ENCODE measurements at places on chromosomes 2 and 18.

DNA sequence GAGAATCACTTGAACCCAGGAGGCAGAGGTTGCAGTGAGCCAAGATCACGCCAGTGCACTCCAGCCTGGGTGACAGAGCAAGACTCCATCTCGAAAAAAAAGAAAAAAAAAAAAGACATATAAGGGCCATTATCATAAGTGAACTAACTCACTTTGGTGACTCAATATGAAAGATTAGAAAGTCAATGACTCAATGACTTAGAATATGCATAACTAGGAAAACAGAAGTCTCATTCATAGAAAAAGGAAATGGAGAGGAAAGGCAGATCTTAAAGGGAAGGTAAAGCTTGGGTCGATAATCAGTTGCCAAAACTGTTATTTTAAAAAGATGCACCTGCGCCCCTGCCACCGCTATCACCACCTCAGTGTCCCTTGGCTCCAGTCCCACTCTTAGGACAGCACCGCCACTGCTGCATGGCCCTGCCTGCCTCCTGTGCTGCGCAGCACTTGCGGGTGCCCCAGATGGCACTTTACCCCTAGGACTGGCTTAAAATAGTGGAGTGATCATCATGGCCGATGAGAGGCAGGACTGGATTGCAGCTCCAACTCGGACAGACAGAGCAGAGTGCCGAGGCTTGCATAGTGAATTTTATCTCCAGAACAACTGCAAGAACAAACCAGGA lies 54.7 kb downstream of the INO80D start:
- DNase-seq, result no peak

- no peak for DNase-seq
Measured at GRCh38 chr2:150630587-150631235, 143.2 kb upstream of the RND3 start.

- no peak for DNase-seq
Measured at GRCh38 chr2:208570851-208571763, 164.5 kb downstream of the PTH2R start.

DNA sequence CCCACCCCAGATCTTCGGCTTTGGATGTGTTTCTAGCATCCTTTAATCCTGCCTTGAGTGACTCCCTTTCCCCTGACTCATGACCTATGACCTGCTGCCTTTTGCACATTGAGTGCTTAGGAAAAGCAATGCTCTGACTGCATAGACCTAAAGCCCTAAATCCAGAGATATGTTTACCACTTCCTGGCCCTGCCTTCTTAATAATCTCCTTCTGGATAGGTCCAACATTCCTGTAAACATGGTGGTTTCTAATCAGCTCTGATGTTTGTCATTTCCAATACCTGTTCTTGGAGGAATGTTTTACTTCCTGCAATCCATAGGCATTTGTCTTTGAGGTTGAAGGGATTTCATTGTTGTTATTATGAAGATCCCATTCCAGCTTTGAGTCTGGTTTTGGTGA lies 2.3 kb downstream of the SLC3A1 start:
- no peak for DNase-seq

DNA sequence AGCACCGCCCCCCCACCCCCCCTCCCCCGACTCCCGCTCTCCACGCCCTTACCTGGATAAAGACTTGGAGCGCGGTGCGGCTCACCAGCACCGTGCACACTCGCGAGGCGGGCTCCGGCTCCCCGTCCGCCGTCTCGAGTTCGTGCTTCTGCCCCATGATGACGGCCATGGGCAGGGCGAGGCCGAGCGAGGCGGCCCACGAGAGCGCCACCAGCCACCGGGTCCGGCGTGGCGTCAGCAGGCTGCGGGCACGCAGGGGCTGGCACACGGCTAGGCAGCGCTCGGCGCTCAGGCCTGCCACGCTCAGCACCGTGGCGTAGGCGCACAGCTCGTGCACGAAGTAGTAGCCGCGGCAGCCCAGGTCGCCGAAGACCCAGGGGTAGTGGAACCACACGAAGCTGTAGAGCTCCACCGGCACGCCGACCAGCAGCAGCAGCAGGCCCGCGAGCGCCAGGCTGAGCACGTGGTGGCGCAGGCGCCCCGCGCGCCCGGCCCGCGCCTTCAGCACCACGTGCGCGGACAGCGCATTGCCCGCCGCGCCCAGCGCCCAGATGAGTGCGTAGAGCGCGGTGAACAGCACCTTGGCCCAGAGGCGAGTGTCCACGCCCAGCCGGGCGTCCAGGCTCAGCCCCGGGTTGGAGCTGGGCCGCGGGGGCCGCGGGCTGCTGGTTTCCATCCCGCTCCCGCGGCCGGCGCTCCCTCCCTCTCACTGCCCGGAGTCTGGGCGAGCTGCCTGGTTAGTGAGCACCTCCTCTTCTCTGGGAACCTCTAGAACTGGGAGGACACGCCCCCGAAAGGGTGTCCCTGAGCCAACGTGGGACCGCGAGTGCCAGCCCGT lies at the start of gene NTSR2:
Gene NTSR2 (minus strand): TSS at position 742 of the 838 bp plus-strand sequence. CDS start 66 bp downstream, at position 676.
- DNase-seq, result no peak

DNA sequence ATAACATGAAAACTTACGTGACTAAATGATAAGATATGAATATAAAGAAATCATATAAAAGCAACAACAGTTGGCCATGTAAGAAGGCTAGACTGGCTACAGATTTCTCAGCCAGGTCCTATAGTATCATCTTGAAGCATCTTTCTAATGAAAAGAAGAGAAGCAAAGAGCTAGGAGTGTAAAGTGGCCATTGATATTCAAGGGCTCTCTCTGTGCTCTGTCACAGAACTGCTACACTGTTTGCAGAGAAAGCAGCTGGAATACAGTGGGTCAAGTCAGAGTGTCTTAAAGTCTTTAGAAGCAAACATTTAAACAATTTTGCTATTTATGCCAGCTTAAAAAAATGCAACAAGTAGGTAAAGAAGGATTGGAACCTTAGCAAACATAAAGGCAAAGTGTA lies 118.8 kb downstream of the SCN9A start:
- DNase-seq, result no peak

DNA sequence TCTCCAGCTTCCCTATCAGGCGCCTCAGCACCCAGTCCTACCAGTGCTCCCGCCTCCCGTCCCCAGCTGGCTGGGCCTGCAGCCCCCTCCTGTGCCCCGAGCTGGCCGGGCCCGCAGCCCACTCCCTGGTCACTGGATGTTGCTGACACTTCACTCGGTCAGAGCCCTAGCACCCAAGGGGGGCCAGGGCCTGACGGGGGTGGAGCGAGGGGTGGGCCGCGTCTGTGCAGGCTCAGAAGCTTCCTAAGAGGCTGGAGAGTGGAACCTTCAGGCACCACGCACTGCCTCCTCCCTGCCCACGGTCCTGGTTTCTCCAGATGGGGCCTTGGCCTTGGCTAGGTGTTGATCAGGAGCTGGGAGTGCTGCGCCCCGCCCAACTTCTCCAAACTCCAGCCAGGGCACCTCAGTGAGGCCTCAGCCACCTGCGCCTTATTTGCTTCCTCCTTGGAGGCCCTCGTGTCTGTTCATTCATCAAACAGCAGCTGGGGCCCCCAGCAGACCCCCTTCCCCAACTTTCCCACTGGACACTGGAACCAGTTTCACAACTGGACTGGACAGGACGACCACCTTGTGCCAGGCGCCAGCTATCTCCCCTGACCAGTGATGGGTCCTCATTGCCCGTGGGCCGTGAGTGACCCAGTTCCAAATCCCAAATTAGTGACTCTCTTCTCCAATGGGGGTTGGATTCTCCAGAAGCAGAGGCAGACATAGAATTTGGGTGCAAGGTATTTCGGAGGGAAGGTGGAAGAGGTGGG lies 16.7 kb downstream of the CAPN10 start:
- DNase-seq, result no peak
